AG08396 (cell line): ENCODE measurements at places on chromosomes 2 and 18.
A peak's percentile ranks its signal among the peaks of the same experiment; 100 is the strongest.

DNA sequence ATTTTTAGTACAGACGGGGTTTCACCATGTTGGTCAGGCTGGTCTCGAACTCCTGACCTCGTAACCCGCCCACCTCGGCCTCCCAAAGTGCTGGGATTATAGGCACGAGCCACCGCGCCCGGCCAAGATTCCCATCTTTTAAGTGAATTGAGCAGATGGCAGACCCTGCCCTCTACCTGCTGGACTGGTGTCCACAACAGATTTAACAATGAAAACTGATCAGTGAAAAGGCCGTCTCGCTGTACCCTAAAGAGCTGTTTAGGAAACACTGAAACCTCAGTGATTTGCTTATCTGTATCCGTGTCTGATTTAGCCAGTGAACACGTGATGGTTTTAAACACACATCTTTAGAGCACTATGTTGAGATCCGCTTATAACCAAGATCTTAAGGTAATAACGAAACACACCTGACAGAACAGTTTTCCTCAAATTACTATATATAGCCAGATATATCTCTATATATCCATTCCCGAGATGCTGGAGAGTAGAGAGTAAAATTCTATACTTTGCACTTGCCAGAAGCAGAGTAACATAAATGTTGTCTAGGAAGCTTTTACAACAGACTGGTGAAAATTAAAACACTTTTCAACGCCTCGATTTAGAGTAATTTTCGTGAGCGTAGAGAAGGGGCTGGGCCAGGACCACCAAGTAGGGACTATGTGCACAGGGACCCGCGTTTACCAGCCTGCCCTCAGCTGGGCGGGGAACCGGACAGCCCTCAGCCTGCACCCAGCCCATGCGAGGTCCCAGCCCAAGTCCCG, 594 bp downstream of the FAM161A start:
- peak; percentile 77 for DNase-seq

GRCh38 chr2:79950526-79950925, 354.0 kb downstream of the LRRTM1 start:
- no peak for DNase-seq

DNA sequence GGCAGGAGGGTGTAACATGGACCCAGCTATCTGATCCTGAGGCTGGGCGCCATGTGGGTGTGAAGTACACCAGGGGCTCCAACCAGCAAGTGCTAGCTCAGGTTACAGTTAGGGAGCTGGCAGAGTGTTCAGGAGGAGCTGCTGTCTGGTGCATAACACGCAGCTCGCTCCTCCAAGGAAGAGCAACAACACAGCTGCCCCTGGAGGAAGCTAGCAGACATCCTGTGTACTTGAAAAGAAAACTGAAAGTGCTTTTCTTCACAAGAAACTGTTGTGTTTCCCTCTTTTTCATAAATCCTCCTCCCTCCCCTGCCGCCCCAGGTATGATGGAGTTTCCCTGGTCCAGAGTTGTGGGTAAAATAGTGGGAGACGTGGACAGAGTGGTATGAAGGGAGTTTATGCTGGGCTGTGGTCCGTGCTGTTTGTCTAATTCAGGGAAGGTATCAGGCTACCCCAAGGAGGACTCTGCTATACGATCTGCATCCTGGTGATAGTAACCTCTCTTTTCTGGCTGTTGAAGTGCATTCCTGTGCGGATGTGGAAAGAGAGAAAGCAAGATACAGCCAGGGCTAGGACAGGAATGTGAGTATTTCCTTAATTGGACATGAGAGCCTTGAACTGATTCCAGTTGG, 6.1 kb upstream of the LBH start:
- DNase-seq: peak; percentile 57

- no peak for DNase-seq
Measured at GRCh38 chr2:99988599-99988998, 153.8 kb downstream of the AFF3 start.

GRCh38 chr2:132417430-132418035, 928 bp downstream of the GPR39 start:
- DNase-seq: no peak

GRCh38 chr2:186130748-186131641, 355.1 kb upstream of the ZC3H15 start:
- no peak for DNase-seq

- no peak for DNase-seq
Measured at GRCh38 chr18:6773777-6774176, 44.3 kb downstream of the ARHGAP28 start.

GRCh38 chr2:169237286-169237685, 125.0 kb downstream of the LRP2 start:
- DNase-seq: no peak

GRCh38 chr2:158970241-158970751, 1.9 kb downstream of the TANC1 start:
- DNase-seq: peak; percentile 29

DNA sequence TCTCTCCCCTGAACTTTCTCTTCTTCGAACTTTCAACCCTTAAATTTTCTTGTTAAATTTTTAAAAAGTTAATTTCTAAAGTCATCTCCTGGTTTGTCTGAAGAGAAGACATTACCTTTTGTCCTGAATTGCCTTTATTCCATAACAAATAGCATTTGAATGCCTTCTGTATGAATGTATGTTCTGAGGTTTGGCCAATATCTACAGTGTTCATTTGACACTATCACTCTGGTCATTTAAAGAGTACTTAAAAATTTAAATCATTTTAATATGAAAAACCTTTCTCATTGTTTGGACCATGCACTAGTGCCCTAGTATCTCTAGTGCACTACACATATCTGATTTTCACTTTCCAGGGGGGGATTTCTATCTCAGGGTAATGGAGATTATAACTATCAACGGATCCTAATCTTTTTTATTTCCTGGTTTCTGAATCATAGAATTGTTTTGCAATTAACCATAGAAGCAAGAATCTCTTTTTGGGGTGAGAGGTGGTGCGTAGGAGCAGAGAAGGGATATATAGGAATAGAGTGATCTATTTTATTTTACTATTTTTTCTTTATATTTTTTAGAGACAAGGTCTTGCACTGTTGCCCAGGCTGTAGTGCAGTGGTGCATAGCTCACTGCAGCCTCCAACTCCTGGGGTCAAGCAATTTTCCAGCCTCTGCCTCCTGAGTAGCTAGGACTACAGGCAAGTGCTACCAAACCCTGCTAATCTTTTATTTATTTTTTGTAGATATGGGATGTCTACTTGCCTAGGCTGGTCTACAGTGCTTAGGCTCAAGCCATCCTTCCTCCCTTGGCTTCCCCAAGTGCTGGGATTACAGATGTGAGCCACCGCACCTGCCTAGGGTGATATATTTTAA, 25.5 kb downstream of the TANC1 start:
- DNase-seq: no peak

GRCh38 chr18:13268158-13269012, 49.8 kb downstream of the LDLRAD4 start:
- DNase-seq: no peak

DNA sequence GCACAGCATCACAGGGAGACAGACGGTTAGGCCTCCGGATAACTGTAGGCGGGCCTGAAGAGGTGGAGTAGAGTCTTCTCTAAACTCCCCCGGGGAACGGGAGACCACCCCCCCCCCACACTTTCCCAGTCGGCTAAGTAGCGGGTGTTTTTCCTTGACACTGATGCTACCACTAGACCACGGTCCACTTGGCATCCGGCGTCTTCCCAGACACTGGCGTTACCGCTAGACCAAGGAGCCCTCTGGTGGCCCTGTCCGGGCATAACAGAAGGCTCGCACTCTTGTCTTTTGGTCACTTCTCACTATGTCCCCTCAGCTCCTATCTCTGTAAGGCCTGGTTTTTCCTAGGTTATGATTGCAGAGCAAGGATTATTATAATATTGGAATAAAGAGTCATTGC, 25.7 kb upstream of the NCL start:
- DNase-seq: no peak

DNA sequence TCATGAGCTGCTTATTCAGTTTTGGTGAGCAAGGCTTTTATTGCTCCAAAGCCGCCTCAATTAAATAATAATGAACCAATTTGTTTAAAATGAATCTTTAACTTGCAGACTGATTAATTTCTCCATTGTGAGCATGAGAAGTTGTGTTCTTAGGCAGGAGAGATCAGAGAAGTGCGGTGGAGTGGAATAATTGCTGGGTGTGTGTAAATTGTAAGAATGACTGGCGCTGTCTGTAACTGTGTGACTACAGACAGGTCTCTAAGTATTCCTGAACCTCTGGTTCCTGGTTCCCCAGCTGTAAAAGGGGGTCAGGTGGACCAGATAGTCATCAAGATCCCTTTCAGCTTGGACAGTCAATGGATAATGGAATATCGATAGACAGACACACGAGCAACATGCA, 98.0 kb upstream of the EFEMP1 start:
- DNase-seq: no peak

- no peak for DNase-seq
Measured at GRCh38 chr2:61959381-61960293, 54.2 kb downstream of the COMMD1 start.

DNA sequence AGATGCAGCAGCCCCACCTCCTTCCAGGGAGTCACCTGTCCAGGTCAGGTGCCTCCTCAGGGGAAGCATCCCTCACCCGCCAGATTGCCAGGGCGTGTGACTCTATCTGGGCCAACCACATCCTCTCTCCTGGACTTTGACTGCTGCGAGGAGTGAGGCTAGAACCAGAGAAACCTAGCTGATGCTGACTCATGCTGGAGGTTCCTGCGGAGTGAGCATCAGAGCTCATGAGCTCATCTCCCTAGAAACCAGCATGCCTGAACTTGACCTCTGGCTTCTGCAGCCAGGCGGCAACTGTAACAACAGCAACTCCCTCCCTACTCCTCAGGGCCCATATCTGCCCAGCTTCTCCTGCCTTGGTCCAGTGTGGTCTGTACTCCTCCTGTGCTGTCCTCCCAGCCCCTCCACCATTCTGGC, 28.3 kb upstream of the NT5DC4 start:
- DNase-seq: peak; percentile 90

DNA sequence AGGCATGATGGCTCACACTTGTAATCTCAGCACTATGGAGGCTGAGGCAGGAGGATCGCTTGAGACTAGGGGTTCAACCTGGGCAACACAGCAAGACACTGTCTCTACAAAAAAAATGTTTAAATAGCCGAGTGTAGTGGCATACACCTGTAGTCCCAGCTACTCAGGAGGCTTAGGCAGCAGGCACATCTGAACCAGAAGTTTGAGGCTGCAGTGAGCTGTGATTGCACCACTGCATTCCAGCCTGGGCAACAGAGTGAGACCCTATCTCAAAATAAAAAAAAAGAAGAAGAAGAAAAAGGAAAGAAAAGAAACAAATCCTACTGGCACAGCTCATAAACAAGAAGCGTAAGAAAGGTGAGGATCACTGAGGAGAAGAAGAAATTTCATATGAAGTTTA, 19.9 kb downstream of the METTL4 start:
- no peak for DNase-seq

GRCh38 chr2:9552219-9553178, 3.1 kb downstream of the ADAM17 start:
- peak; percentile 39 for DNase-seq

GRCh38 chr2:128734521-128735295, 416.0 kb upstream of the HS6ST1 start:
- DNase-seq: no peak

- DNase-seq: no peak
Measured at GRCh38 chr2:224032283-224032682, 6.8 kb downstream of the SERPINE2 start.

DNA sequence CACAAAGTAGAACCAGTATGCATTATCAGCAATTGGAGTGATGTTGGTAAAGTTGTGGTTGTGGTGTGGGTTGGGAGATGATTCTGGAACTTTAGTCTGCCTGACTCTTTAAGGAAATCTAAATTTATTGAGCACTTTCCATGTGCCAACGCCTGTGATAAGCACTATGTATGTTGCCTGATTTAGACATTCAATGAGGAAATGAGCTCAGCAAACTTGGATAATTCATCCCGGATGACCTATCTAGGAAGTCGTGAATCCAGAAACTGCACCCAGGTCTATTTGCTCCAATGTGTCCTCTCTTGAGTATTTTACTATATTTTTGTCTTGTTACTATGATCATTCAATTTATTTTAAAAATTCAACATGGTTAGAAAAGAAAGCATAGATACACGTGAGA, 400.8 kb upstream of the MMADHC start:
- DNase-seq: no peak

DNA sequence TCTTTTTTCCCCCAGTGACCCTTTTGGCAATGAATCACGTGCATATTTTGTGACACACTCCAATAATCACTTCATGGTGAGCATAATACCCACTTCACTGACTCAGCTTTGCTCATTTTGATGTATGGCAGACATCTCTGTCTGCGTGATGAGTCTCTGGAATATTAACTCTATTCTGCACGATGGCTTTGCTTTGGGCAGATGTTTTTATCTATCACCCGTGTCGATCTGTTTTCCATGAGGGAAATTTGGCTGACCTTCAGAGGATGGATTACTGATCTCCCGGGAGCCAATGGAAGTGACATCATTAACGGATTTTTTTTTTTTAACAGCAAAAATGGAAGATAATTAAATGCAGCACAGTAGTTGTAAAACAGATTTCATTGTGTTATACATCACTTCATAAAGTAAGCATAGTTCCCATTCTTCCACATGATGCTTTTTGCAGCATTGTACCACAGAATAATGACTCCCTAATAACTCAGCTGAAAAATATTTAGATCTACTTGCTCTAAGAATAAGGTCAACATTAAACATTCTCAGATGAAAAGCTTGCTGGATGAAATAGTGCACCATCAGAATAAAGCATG, 29.8 kb downstream of the CDC42EP3 start:
- DNase-seq: peak; percentile 26

- no peak for DNase-seq
Measured at GRCh38 chr2:135974036-135974435, 11.4 kb downstream of the DARS1 start.

GRCh38 chr2:184633726-184634125, 35.4 kb downstream of the ZNF804A start:
- no peak for DNase-seq

DNA sequence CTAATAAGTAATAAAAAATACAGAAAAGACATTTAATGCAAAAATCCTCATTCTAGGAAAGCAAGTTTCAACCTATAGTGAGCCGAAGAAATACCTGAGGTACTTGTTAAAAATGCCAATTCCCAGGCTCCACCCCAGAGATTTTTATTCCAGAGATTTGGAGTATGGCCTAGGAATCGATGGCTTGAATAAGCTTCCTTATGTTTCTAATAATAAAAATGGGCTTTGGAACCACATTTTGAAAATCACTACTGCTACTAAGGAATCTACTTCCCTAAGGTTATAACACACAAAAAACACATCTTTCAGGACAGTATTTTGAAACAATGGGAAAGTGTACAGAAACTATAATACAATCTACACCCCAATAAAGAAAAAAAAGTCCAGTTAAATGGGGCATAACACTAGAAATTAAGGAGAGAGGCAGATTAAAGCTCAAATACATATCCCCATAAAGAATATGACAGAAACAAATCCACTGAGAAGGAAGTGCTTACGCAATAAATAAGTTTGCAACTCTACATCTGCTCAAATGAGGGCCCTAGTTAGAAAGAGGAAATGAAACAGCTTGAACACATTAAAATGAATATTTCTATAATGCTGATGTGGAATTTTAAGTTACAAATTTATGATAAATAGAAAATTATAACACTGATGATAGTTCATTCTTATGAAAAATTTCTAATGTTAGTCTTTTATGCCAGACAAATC, 103.7 kb downstream of the EPB41L3 start:
- DNase-seq: no peak
